Small intestine (tissue), 16 donors: ENCODE measurements at places on chromosomes 5 and 9. TPM values are rescaled to one million over a fixed set of nuclear protein-coding genes. Genes with fewer than 3 reads are reported as not detected.
A peak's percentile ranks its signal among the peaks of the same experiment; 100 is the strongest.

The GPR150 gene
- not detected for polyA plus RNA-seq

The PSAT1 gene
- polyA plus RNA-seq, result 2.8 TPM

The GLRA1 gene
- not detected for polyA plus RNA-seq

The OMD gene
- polyA plus RNA-seq, result 0.10 TPM

GRCh38 chr9:130834371-130835336 is at the start of gene ABL1:
TSS of gene ABL1 (plus strand) at chr9:130835254. CDS start at chr9:130835447, 193 bp downstream.
- H3K36me3 ChIP-seq, result no peaks in the 10 kb centered on the region
- peak; percentile 91 for DNase-seq
- H3K4me1 ChIP-seq, result peaks cover 14% of the 10 kb centered on the region

GRCh38 chr5:36364473-36364872 is 62.8 kb upstream of the RANBP3L start:
- no peak overlapping the region for H3K27ac ChIP-seq
- no peak for DNase-seq
- no peaks in the 10 kb centered on the region for H3K4me1 ChIP-seq

DNA sequence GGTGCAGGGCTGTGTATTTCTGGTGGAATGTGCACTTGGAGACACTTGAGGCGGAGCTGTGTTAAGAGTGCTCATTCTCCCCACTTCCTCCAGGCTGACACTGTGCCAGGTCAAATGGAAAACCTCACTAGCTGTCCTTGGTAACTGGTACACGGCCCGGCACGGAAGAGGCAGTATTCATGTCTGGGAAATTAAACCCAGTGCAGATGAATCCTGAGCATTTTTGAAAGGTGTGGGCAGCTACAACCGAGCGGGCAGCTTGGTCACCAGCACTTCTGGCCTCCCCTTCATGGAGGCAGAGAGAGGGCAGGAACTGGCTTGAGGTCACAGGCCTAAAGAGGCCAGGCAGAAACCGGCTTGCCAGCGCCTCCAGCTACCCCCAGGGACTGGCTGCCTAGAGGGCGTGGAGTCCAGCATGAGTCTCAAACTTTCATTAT is 1.6 kb downstream of the CLPTM1L start:
- H3K4me3 ChIP-seq, result no peak overlapping the region
- no peak for DNase-seq
- H3K36me3 ChIP-seq, result peaks cover 17% of the 10 kb centered on the region

- H3K4me3 ChIP-seq, result no peak overlapping the region
- H3K4me1 ChIP-seq, result no peaks in the 10 kb centered on the region
- no peak for DNase-seq
- H3K27ac ChIP-seq, result no peak overlapping the region
- H3K36me3 ChIP-seq, result no peaks in the 10 kb centered on the region
These were observed 94.4 kb upstream of the BASP1 start for GRCh38 chr5:17123010-17123409.

- H3K27ac ChIP-seq, result no peak overlapping the region
- H3K4me1 ChIP-seq, result no peaks in the 10 kb centered on the region
- H3K36me3 ChIP-seq, result no peaks in the 10 kb centered on the region
- H3K4me3 ChIP-seq, result no peak overlapping the region
- DNase-seq, result no peak
These were observed 548.9 kb downstream of the HINT1 start for GRCh38 chr5:130616161-130616560.

DNA sequence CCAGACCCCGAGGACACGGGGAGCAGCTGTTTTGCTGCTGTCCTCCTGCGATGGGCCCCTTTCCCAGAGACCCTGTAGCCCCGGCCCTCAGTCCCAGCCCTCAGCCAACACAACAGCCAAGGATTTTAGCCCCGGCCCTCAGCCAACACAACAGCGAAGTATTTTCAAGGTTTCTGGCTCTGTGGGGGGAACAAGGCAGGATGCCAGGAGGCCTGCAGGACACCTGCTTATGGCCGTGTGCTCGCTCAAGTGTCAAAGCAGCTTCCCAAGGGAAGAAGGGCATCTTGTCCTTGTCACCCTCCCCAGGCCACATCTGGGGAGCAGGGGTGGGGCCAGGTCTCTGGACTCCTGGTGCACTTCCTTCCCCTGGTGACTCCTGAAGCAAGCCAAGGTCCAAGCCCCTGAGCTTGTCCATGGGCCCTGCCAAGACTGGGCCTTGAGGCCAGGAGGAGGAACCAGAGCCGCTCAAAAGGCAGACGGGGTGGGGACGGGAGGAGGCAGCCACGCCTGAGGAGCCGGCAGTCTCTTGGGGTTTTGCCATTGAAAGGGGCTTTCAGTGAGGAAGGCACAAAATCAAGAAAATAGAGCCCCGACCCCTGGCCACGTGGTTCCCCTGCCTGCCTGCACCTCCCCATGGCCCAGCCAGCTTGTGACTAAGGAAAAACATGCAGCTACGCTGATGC is 10.8 kb downstream of the KCNT1 start:
- H3K4me3 ChIP-seq, result no peak overlapping the region
- H3K4me1 ChIP-seq, result no peaks in the 10 kb centered on the region
- DNase-seq, result no peak
- no peak overlapping the region for H3K27ac ChIP-seq
- H3K27me3 ChIP-seq, result peaks cover 15% of the 10 kb centered on the region

DNA sequence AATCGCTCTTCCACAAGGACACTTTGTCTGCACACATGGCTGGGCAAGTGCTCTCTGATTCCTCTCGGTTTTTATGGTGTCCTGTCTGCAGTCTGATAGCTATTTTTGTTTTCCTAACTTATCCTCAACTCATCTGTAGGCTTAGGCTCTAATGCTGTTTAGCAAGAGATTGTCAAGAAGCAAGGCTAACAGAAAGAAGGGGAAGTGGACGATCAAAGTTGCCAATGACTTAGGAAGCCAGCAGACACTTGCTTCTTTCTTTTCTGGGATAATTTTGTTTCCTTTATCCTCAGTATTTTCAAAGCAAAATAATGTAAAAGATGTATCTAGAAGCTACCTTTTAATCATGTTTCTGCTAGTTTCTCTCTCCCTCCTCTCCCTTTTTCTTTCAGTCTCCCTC is 130.7 kb downstream of the PRKACG start:
- no peak overlapping the region for H3K4me3 ChIP-seq
- peaks cover 19% of the 10 kb centered on the region for H3K36me3 ChIP-seq
- DNase-seq, result no peak
- H3K27me3 ChIP-seq, result no peaks in the 10 kb centered on the region
